AG20443 (cell line): ENCODE measurements at places on chromosomes 2 and 18.

DNA sequence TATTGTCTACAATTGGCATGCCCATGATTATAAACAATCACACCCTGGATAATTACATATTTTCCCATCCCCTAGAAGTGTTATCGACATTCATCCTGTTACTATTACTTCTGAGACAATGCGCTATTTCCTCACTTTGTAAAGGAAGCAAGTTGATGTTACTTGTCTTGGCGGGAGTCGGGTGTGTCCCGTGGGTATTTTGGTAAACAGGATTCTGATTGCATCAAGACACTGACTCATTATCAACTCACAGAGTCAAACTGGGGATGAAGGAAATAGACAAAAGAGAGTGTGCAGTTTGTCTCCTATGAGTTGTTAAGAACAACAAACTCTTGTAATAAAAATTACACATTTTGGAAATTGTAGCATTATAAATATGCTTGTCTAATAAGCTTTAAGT lies 142.7 kb downstream of the GALR1 start:
- DNase-seq, result no peak

GRCh38 chr18:75135158-75135725 lies 73.7 kb downstream of the PTGR3 start:
- no peak for DNase-seq

DNA sequence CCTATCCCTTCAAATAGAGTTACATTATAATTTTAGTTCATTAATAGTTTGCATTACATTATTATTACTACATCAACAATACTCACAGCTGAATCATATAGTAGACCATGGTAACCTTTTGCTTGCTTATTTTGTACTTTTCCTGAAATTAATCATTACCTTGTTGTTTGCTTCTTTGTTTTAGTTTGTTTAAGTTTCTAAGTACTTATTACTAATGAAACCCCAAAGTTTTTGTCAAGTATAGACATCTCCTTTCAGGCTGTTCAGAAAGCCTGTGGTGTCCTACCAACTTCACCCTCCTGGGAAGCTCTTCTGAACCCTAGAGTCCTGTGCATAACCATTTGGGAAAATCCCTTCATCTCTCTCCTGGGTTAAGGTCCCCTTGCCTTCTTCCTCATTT lies 43.5 kb upstream of the LAPTM4A start:
- DNase-seq, result no peak

GRCh38 chr18:75230163-75231052 lies 19.8 kb downstream of the TSHZ1 start:
- DNase-seq, result no peak

GRCh38 chr18:58562146-58562998 lies 66.5 kb downstream of the ALPK2 start:
- no peak for DNase-seq

DNA sequence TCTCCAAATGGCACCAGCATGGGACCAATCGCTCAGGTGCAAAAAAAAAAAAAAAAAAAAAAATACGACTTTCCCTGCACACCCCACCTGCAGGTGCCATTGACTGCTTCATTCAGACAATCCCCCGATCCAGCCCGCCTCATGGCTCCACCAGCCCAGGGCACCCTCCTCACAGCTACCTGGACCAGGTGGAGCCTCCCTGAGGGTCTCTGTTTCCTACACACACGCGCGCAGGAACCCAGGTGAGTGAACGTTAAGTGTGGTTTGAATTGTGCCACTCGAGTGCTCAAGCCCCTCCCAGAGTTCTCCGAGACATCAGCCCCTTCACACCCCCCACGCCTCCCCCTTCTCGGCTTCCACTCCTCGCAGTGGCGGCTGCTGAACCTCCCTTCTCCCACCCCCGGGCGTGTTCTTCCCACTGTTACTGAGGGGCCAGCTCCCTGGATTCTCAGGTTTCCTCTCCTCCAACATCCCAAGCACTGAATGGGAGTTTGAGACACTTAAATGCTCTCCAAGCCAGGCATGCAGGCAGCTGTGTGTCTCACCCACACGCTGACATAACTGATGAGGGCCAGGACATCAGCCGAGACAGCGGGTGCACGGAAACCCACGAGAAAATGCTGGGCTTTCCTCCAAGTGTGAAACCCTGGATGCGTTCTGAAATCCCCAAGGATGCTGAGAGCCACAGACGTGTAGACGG lies 88.8 kb upstream of the SNTG2 start:
- DNase-seq, result no peak

- DNase-seq, result no peak
These were observed 26.6 kb downstream of the BIN1 start for GRCh38 chr2:127080226-127080937.

DNA sequence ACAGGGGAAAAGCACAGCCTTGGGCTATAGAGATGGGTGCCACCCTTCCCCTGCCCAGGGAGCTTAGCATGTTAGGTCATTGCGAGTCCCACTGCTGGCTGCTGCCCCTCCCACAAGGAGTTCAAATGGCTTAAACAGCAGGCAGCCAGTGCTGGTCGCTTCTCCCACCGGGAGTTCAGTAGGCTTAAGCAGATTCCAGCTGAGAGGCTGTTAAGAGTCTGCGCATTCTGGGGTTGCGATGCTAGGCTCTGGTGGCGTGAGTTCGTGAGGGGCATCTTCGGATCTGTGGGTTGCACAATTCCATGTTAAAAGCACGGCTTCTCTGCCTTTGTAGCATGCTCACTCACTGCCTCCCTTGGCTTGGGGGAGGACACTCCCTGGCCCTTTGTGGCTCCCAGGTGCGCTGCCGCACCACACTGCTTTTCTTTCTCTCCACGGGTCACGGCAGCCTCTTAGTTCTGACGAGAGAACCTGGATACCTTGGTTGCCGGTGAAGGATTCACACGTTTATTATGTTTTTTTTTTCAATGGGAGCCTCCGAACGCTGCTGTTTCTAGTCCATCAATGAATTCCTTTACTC lies 93.2 kb downstream of the UNC80 start:
- no peak for DNase-seq

DNA sequence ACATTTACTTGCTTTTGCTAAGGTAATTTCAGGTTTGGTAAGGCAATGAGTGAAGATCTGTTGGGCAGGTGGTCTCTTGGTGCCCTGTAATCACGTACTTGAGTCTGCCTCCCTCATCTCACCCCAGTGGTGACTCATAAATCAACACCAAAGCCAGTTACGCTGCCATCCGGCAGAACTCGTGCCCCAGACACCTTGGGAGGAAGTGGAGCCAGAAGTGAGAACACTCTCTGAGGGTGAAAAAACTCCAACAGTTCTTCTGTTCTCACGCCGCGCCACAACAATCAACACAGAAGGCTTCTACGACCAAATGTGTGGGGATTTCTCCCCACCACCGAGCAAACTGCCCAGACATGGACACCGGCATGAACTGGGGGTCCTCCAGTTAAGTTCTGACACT lies 206.2 kb downstream of the ARL4C start:
- no peak for DNase-seq

DNA sequence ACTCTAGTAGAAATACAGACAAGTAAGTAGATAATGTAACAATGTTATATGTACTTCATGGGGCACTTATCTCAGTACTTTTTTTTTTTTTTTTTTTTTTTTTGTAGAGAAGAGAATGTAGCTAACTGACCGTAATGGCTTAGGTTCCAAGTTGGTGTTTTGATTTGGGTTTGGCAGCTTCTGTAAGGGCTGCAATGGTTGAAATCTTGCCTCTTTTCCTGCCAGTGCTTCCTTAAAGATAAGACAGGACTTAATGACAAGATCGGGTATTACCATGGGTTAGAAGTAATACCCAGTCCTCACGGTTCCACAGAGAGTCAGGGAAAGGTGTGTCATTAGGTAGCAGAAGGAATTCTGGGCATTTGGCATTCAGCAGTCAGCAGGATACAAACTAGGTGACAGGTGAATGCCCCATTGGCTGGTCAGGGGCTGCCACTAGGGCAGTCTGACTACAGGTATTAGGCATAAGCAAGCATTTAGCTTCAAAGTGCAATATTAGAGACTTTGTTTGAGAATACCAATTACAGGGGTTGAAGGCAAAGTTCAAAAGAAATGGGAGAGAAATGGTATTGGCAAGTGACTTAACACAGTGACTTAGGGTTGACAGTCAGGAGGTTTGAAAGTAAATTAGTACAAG lies 189.4 kb upstream of the RND3 start:
- DNase-seq, result no peak

- DNase-seq, result no peak
These were observed 45.8 kb downstream of the TMEM17 start for GRCh38 chr2:62460175-62460574.

DNA sequence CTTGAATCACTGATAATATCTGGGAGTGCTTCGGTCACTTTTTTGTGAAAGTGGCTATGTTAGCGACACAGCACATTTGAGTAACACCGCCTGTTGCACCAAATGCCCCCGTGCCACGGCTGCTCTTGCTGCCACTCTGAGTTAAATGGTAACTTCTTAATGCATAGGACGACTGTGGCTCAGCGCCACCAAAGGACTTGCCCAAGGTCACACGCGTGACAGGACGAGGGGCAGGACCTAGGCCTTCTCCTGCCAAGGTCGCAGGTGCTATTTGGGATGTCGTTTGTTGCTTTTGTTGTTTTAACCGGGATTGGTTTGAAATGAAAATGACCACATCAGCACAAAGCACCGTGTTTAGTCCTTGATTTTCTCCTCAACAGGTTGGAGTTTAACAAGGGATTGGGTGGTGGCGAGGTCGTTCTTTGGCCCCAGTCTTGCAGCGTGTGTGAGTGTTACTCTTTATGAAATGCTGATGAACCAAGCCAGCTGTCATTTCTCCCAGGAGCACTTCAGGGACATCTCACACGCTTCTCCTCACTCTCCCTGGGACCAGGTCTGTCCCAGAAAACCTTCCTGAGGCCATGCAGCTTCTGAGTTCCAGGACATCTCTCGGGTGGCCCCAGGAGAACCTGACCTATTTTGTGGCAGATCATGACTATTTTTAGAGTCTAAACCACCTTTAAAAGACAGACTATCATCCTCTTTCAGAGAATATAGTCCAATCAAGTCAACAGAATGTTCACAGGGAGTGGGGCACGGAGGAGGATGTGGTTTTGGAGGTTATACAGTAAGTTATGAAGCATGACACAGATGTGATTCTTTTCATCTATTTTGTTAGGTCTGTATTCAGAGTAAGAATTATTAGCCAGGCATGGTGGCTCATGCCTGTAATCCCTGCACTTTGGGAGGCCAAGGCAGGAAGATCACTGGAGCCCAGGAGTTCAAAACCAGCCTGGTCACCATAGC lies 49.9 kb downstream of the MTCL1 start:
- peak; percentile 40 for DNase-seq

DNA sequence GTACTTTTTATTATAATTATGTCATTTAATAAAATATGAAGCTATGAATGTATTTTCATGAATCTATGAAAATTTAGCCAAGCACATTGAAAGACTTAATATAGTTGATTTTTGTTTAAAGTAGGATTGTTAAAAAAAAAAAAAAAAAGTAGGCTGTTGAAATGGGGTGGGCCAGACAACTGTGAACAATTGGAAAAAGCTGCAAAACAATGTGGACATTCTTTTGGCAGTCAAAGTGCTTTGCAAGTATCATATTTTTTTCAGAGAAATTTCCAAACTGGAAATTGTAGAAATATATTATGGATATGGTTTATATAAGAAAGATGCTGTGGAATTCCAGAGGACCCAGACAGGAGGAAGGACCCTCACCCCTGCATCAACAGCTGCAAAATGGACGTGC lies 82.1 kb downstream of the ETAA1 start:
- DNase-seq, result no peak

- DNase-seq, result no peak
These were observed 1540.8 kb upstream of the PIK3C3 start for GRCh38 chr18:40414155-40414754.

DNA sequence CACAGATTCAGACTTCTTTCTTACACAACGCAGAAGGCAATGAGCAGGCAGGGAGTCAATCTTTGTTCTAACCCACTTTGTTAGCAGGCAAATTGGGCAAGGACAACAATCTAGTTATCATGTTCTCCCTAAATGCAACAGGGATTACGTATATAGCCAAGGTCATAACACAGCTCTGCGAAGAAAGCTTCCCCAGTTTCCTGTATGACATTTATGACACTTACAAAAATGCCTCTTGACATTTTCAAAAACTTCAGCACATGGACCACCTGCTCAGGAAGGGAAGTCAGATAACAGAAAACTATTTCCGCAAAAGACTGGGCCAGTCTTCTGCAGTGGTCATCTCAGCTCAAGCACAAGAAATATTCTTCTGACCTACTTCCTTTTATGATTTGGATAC lies 106.1 kb downstream of the IRS1 start:
- no peak for DNase-seq

DNA sequence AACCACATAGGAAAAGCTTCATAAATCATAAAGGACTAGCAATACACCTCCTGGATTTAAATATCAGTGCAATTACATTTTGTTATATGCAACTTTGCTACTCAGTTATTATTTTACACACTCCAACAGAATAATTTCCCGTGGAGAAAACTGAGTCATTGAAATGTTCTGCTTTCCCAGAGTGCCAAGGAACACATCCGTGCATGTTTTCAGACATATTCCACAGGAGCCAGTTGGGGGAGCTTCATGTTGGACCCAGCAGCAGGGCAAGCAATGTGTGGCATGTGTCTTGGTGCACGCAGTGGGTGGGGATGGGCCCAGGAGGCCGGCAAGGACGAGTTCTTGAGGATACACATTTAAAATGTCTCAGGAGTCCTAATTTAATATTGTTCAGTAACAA lies 14.4 kb upstream of the SMIM21 start:
- DNase-seq, result peak; percentile 31

- DNase-seq, result no peak
These were observed 41.9 kb downstream of the C1QL2 start for GRCh38 chr2:119116411-119117295.
